ENCODE measurements at places on chromosomes 3 and 15.
A peak's percentile ranks its signal among the peaks of the same experiment; 100 is the strongest.

DNA sequence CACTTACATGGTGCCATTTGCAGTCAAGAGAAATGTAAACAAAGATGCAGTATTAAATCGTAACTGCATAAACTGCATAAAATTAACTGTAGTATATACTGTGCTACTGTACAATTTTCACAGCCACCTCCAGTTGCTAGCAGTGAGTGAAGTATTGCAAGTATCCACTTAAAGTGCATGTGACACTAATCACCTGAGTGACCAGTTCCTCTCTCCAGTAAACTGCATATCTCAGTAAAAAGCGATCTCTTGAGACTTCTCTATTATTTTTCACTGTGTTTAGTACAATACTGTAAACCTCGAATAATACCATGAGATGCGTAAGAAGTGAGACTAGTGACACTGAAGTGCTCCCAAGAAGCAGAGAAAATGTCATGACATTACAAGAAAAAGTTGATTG lies 111.7 kb upstream of the PLXND1 start:
- DNase-seq: no peak

- DNase-seq: no peak
Measured at GRCh38 chr3:129238945-129239705, 10.3 kb upstream of the COPG1 start.

DNA sequence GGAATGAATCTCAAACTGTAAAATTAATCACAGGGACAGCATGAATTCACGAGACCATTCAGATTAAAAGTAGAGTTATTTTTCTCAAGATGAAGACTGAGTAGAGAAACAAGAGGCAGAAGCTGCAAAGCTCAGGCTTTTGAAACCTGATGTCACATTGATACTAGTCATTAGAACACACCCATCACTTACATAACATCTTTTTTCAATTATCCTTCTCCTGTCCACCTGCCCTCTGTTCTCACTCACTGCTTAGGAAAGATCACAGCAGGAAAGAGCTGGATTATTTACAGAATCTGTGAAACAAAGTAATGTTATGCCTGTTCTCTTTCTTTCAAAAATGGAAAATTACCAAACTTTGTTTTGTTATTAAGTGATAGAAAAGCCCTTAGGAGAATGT lies 72.0 kb upstream of the CDAN1 start:
- no peak for DNase-seq

DNA sequence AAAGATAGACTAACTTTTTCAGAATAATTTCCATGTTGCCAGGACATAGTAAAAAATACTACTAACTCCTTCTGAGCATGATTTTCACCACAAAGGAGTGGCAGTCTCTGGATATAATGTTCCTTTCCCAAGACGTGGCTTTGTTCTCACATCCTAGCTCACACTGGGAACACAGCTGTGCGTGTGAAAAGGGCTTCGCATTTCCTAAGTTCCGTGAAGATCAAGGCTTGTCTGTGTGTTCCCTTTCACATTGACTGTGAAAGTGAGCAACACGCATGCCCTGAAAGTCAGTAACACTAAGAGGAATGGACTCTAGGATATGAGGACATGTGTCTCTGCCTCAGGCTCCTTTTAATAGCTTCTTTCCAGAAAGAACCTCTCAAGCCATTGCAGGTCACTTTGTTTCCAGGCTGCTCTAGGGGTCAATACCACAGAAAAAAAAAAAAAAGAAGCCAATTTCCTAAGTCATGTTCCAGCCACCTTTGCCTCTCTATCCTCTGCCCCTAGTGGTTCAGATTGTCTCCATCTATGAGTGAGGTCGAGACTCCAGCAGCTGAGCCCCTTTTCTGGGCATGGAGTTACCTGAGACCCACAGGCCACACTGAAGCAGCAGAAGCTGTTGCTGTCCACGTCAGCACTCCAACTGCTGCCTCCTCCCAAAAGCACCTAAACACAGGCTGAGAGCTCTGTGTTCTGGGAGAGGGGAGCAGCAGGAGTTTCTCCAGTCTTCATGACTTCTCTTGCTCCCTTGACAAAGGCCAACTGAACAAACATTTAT lies 355.9 kb downstream of the RSL24D1 start:
- no peak for DNase-seq

DNA sequence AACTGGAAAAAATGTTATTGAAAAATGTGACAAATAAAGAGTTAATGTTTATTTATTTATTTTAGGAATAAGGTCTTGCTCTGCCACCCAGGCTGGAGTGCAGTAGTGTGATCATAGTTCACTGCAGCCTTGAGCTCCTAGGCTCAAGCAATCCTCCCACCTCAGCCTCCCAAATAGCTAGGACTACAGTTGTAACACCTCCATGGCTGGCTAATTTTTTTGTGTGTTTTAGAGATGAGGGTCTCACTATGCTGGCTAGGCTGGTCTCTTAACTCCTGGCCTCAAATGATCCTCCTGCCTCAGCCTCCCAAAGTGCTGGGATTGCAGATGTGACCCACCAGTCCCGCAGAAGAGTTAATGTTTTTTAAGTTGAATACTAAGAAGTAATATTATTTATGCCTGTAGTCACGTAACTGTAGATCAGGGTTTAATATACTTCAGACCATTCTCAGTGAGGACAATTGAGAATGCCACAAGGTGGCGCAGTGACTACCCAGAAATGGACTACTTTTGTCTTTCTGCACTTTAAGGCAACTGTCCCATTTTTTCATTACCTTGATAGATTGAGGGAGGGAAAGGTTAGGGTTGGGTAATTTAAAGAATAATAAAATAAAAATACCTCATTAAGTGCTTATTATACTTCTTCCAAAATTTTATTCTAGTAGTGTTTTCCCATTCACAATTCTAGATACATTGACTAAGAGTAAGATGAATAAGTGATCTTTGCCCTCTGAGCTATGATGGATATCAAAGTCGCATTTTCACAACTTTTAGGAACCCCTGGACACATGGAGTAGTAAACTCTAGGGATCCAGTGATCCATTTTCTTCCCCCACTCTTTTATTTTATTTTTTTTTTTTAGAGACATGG lies 6.0 kb downstream of the MUC13 start:
- DNase-seq: peak; percentile 8

GRCh38 chr3:195863121-195864061 lies 45.0 kb downstream of the TNK2 start:
- DNase-seq: peak; percentile 76

DNA sequence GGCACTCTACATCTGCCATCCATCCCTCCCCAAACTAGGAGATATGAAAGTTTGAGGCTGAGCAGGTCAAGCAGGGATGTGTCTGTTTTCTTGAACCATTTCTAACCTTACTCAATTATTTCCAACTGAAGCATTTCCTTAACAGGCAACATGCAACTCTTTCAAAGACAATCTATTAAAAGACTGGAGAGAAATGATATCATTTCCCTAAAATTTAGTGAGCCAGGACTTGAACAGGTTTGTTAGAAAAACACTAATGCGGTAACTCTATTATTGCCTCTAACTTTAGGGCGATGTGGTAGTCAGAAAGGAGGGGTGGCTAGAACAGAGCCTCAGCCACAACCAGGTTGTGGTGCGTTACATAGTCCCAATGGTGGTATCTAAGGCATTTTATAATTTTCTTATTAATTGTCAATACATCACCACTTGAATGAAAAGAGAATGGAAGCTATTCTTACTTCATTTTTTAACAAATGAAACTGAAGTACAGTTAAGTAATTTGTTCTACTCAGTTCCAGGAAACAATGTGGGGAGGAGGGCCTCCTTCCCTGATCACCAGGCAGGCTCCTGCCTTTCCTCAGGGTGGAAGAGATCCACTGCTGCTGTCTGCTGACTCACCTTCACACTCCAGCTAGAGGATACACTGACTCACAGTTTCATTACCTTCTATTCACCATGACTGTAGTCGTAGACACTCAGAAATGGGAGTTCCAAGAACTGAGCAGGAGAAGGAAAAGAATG lies 22.8 kb downstream of the MYO1E start:
- DNase-seq: no peak

DNA sequence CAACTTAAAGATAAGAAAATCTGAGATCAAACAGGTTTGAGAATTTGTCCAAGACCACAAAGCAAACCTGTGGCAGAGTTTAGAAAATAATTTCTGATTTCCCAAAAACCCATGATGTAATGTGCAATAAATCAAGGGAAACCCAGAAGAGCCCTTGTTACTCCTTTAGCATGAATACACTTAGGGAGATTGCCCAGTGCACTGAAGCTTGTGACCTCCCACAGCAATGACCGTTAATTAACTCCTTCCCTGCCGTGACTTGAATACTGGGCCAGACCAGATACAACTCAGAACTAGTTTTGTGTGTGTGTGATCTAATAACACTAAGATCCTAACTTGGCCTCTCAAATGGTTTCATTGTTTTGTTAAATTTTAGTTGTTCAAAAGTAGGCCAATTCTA lies 2.5 kb downstream of the PRKAR2A start:
- no peak for DNase-seq

DNA sequence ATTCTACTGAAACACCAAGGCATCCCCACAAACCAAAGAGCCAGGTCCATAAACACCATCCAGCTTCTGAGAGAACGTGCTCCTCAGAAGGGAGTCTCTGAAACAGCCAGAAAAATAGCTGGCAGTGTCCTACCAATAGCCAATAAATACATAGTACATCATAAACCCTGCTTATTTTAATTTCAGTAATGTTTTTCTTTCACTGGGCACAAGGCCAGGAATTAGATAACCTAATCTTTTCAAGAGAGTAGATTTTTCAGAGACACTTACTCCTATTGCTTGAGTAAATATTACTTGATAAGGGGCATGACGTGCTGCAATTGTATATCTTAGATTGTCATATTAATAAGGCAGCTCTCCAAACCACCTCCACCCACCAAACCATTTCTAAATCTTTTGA lies 22.7 kb downstream of the GADL1 start:
- DNase-seq: no peak

DNA sequence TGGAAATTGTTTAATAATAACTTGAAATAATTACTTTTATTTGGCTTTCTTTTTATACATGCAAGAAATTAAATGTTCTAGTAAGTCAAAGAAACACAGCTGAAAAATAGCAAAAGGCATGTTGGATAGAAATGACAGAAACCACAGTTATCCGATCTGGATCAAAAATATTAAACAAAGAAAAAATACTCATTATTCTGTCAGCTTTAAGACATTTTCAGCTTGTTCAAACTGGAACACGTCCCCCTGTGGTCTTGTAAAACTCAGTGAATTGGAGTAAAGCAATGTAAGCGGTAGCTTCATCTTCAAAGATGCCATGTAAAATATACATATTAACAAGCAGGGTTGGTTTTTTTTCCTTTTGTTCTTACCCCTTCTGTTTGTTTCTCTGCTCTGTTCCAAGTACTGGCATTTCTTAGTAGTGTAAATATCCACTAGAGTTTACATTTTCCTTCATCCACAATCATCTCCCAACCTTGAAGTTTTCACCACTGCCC lies 223.4 kb downstream of the IGSF11 start:
- DNase-seq: peak; percentile 33

- no peak for DNase-seq
Measured at GRCh38 chr3:183822631-183823030, 2.7 kb downstream of the MAP6D1 start.

DNA sequence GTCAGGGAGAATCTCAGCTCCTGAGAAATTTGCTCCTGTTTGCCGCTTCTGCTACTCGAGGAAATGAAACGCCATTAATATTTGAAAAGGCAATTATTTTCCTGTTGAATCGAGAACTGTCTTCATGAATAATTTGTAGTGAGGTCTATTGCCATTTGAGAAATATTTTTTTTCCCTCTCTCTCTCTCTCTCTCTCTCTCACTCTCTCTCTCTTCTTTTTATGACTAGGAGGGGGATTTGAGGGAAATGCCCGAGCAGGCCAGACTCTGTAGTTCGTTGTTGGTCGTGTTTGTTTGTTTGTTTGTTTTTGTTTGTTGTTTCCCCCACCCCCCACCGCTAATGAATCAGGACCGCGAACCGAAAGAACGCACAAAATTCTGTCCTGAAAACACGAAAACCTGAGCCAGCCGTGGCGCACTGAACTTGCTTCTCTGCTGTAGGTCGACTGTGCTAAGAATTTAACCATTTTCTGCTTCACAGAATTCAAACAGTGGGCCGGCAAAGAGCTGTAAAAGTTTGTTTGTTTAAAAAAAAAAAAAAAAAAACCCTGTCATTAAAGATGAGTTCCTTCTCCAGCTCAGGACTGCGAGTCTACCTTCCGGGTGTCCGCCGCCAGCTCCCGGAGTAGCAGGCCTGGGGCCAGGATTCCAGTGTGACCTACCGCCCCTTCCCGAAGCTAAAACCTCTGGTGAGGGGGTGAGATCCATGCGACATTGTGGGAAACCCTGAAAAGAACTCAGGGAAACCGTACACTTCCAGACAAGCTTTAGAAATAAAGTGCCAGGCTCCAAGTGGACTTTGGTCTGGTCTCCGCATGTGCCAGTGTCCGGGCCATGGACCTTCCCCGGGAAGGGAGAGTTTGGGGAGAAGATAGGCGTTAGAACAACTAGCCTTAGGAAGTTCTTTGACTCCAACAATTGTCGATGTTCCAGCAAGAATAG lies 12.1 kb downstream of the ZIC4 start:
- no peak for DNase-seq

DNA sequence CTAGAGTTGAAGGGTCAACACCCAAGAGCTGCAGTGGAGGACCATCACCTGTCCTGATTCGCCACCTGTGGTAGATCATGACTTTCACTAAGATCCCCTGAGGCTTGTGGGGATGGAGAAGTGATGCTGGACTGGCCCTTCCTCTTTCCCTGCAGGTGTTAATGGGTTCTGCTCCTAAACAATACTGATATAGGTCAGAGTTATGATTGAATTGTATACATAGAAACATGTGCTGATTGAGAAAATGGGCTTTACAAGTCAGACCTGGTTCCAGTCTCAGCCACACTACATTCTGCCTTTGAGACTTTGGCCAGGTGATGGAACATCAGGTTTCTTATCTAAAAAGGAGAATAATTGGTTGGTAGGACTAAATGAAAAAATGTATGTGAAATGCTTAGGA lies 418.9 kb upstream of the TPRG1 start:
- DNase-seq: no peak

DNA sequence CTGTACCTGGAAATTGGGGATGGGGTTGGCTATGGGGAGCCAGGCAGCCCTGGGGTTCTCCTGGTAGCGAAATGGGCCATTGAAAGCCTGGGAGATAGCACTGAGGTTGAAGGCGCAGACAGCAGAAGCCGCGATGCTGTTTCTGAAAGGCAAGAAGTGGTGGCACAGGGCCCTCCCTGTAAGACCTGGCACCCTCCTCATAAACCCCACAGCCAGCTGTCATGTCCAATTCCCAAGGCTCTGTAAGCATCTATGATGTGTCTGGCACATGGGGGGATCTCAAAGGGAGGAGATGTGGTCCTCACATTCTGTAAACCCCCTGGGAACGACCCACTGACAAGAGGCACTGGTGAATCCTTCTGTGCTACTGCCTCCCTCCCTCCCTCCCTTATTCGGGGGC lies 104.0 kb downstream of the SEMA5B start:
- no peak for DNase-seq

DNA sequence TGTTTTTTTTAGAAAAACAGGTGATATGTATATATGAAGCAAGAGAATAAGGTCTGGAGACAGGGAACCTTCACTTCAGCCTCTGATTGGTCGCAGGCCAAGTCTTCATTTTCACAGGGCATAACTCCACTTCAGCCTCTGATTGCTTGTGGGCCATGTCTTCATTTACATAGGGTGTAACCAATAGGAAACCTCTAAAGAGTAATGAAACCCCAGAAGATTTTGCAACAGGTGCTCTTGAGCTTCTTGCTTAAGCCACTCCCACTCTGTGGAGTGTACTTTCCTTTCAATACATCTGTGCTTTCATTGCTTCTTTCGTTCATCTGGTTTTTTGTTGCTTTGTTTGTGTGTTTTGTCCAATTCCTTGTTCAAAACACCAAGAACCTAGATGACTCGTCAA lies 22.6 kb upstream of the SCG3 start:
- DNase-seq: no peak

- DNase-seq: no peak
Measured at GRCh38 chr3:39290255-39290654, 10.4 kb upstream of the CX3CR1 start.

- peak; percentile 70 for DNase-seq
Measured at GRCh38 chr3:16255726-16256125, 9.0 kb downstream of the DPH3 start.

Measured in spinal cord (tissue), 10 donors.